ENCODE measurements at places on chromosomes 4 and X.

- no peak for DNase-seq
Observed at GRCh38 chr4:83389037-83389720, 54.5 kb upstream of the HPSE start.

DNA sequence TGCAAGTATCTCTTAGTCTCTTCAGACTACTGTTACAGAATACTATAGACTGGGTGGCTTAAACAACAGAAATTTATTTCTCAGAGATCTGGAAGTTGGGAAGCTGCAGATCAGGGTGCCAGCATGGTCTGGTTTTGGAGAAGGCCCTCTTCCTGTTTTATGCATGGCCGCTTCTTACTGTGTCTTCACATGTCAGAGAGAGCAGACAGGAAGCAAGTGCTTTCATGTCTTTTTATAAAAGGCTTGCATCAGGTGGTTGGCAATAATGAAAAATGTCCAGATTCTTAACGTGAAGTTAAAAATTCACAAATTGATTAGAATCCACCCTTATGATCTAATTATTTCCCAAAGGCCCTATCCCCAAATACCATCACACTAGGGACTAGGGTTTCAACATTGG lies 284.9 kb downstream of the RPA4 start:
- DNase-seq: no peak

- no peak for DNase-seq
Observed at GRCh38 chr4:80090090-80090489, 17.1 kb upstream of the ANTXR2 start.

DNA sequence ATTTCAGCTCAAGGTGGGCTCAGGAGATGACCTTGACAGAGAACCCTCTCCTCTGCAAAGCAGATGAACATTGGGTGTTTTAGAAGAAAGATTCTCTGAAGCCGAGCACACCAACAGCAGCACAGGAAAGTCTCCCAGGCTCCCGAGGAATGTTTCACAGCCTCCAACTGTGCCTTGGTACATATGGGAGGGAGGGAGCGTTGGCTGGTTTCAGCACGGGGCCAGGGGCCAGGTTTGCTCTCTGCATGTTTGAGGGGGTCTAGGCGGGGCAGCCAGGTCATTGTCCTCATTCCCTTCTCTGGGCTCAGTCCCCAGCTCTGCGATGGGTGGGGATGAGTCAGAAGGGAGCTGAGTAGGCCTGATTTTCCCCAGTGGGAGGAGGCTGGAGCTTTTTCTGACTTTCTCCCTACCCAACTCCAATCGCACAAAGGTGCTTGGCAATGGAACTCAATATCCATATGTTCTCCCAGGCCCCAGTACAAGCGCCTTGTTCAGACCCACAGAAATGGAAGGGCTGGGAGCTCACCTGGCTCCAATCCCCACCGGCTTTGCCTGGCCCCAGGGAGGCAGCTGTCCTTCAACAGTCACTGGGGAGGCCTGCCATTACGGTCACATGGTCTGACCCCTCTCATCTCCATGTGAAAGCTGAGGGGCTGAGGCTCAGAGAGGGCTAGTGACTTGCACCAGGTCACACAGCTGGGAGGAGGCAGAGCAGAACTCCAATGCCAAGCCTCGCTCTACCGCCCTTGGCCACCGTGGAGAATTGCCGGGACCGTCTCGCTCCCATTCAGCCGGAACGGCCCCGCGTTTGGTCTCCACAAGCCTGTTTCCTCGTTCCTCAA lies 108.4 kb upstream of the AFAP1 start:
- DNase-seq: no peak

- no peak for DNase-seq
Observed at GRCh38 chrX:37763400-37763799, 16.5 kb upstream of the CYBB start.

DNA sequence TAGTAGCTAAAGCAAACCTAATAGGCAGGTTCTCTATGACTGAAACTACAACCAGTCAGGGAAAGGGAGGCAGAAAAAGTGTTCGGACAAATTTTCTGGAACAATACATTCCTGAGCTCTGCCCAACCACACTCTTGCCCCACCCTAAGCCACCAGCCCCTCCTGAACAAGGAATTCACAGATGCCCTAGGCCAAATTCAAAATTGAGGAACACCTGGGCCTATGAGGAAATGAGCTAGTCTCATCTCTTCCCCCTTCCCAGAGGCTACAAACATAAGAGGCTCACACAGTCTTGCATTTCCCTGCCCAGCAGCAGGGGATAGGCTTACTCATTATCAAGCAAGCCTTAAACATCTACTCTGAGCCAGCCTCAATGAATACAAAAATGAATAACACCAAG lies 284.7 kb downstream of the ZNF674 start:
- DNase-seq: no peak

DNA sequence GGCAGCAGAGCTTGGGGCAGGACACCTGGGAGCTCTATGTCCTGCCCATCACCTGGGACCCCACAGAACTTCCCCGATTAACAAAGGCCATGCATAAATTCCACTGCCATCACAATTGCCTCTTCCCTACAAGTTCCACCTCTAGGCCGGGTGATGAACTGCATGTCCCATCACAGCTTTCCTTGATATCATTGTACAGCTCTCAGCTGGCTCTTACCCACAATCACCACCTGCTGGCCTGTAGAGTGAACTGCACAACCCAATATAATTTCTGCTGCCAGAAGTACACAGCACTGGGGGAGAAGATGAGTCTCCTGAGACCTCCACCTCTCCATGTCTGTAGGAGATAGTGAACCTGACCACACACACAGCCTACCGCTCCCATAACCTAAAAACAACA lies 285.0 kb upstream of the AADAT start:
- DNase-seq: peak; percentile 2

GRCh38 chr4:169485791-169486742 lies 126.3 kb downstream of the NEK1 start:
- peak; percentile 6 for DNase-seq

DNA sequence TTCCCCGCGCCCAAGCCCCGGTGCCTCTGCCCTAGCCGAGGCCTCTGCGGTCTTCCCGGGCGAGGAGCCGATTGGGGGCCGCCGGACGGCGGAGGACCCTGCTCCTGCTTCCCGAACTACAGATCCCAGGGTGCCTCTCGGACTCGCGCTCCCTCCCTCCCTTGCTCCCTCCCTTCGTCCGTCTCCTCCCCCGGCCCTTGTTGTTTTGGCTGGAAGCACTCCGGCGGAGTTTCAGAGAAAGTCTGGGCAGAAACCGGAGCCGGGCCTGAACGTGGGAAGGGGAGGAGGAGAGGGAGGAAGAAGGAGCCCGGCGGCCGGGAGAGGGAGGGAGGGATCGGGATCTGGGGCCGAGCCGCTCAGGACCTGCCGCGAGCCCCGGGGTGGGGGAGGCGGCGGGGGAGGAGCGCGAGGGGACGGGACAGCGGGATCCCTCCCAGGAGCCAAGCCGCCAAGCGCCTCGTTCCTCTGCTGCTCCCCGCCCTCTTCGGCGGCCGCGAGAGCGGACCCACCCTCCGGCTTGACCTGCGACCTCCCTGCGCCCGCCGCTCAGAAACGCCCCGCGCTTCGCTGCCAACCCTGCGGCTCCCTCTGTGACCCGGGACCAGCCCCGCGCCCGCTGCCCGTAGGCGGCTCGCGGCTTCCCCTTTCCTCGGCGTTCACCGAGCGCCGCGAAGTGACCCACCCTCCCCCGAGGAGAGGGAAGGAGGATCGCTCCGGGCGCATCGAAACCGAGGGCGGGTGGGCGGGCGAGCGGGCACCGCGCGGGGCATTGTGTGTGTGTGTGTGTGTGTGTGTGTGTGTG lies 496 bp upstream of the GAB1 start:
- DNase-seq: peak; percentile 25

- DNase-seq: no peak
Observed at GRCh38 chr4:90543419-90544170, 416.4 kb downstream of the CCSER1 start.

DNA sequence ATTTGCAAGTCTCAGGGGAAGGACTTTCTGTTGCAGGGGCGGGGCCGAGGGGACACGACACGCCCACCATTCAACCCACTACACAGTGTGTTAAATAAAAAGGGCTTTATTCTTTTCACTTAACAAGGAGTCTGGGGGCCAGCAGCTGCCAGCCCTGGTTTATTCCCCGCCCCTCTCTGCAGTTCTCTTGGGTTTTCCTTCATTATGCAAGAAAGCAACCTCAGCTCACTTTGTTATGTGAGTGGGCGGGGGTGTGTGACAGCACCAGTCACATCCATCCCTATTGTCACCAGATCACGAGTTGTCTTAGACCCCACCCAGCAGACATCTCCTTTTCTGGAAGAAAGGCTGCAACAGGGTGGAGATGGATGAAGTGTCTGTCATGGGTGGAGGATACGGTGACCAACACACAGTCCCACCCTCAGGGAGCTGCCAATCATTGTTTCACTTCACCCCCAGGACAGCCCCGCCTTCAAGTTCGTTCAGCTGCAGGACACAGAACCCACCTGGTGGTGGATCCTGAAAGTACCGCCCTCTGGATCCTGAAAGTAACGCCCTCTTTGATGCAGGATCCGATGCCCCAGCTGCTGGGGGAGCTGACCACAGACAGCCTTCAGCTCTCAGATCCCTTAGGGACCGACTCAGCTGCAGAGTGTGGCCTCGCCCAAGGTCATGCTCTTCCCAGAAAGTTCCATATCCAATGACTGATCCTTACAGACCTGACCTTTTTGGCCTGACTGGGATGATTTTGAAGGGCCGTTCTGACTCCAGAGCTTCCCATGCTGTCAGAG lies 79.6 kb downstream of the SMIM20 start:
- peak; percentile 47 for DNase-seq

DNA sequence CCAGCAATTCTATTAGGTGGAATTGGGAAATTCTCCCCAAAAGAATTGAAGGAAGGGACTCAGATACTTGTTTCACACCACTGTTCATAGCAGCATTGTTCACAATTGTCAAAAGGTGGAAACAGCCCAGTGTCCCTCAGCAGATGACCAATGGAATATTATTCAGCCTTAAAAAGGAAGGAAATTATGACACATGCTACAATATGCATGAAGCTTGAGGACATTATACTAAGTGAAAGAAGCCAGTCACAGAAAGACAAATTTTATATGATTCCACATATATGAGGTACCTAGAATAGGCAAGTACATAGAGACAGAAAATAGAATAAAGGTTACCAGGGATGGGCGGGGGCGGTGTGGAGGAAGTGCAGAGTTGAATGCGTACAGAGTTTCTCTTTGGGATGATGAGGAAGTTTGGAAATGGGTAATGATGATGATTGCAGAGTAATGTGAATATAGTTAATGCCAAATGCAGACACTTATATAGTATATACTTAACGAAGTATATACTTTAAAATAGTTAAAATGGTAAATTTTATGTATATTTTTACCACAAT lies 29.6 kb downstream of the DOCK11 start:
- DNase-seq: no peak

- DNase-seq: no peak
Observed at GRCh38 chr4:134906404-134907023, 704.9 kb upstream of the PABPC4L start.

DNA sequence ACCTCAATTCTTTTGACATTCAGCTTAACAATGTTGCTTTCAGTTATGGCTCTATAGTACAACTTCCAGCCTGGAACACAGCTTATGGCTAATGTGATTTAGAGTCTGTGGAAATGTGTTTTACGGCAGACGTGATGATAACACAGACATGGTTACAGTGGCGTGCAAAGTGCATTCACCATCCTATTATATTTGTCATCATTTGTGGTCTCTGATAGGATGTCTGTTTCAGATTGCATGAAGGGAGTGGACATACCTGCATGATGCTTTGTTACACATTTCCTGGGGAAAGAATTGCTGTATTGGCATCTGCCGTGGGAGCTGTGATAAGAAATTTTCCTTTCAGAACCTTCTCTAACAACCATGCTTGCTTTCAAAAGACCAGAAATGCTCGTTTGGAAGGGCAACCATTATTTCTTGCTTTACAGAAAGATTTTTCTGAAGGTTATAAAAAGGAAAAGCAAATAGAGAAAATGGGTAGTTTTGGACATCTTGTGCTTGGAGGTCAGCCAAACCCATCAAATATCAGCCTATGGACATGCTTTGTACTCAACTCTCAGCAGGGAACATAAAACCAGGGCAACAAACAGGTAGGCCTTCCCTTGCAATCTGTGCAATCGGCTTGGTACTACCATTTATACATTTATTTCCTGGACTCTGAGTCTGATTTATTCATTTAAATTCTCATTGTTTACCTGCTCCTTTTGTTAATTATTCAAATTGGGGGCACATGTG lies 273.9 kb downstream of the TLL1 start:
- no peak for DNase-seq

DNA sequence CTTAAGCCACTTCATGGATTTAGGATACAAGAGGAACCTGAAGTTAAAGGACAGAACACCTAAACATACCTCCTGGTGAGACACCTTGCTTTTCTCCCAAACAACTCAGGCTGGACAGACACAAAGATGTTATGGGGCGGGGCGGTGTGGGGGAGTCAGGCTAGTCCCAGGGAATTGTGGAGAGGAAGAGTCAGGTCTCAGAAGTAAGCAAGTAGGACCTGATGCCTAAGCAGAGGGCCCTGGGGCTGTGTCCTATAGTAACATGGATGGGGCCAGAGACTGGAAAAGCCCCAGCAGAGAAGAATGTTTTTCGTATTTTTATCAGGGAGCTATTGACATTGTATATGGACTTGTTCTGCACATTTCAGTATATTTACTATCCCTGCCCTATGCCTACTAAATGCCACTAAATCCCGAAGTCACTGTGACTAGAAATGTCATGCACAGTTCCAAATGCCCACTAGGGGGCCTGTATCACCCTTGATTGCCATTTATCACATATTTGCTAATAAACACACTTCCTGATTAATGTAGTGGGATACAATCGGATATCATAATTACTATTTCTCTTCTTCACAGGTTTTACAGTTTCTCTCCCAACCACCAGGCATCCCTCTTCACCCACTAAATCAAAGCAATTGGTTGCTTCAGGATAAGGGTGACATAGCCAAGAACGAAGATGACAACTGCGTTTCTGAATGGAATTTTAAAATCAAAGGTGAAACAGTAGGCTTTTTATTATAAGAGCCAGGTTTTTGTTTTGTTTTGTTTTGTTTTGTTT lies 23.8 kb upstream of the ARHGAP10 start:
- peak; percentile 19 for DNase-seq

Measured in stimulated activated CD4-positive, alpha-beta T cell treated with anti-CD3 and anti-CD28 coated beads, Interleukin-1b, Interleukin-23, amount 100 ng/mL, for 48 hours (primary cell).